ENCODE measurements at places on chromosomes 2 and 18. TPM values are rescaled to one million over a fixed set of nuclear protein-coding genes. Genes with fewer than 3 reads are reported as not detected.

Gene NT5C1B
- total RNA-seq: not detected

Gene ABCB11
- not detected for total RNA-seq

Gene GAREM2
- 0.68 TPM for total RNA-seq

Gene FRZB
- 0.32 TPM for total RNA-seq

Gene IKZF2
- total RNA-seq: 66.4 TPM

Gene TRAK2
- total RNA-seq: 7.5 TPM

Gene ZNF385B
- 0.32 TPM for total RNA-seq

Gene CKAP2L
- total RNA-seq: 14.0 TPM

Gene NTSR2
- total RNA-seq: not detected

Gene ZNF804A
- total RNA-seq: not detected

Data from esophagus mucosa (tissue), 1 donor.